ENCODE measurements at places on chromosomes 11 and 22.

- DNase-seq = no peak
These were observed 9.7 kb upstream of the IL17REL start for GRCh38 chr22:50022171-50022819.

GRCh38 chr11:61922539-61922938 lies 5.2 kb upstream of the RAB3IL1 start:
- DNase-seq = no peak

- no peak for DNase-seq
These were observed 907 bp downstream of the SLC15A3 start for GRCh38 chr11:60950933-60951605.

- no peak for DNase-seq
These were observed 53.3 kb downstream of the FAR1 start for GRCh38 chr11:13721760-13722159.

DNA sequence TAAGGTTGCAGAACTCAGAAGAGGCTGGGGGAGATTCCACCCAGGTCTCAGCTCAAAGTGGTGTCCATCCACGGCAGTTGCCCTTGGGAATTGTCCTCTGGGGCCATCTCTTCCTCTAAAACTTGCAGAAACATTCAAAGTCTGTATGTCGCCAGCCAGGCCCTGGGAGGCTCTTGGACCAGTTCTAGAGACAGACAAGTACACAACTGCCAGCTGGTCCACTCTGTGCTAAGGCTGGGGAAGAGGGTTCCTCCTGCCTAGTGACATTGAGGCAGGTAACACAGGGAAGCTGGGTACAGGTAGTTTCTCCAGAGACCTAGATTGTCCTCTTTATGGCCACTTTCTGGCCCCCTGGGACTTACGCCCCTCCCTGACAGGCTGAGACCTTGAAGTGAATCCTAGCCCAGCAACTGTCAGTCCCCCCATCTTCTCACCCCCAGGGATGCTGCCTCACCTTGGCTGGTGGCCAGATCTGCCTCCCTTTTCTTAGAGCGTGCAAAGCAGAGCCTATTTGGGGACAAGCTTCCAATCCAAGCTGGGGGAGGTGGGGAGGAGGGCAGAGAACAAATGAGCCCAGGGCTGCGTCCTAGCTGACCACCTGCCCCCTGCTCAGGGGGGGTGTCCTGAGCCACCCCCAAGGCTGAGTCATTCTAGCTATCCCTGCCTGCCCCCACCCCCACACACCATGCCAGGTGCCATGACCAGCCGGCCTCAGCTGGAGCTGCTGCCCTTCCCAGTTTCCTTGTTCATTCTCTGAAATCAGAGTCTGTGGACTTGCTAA lies 8.4 kb downstream of the FAM83F start:
- DNase-seq = no peak

Measured in effector CD4-positive, alpha-beta T cell (primary cell).